ENCODE measurements at places on chromosomes 4 and X.

DNA sequence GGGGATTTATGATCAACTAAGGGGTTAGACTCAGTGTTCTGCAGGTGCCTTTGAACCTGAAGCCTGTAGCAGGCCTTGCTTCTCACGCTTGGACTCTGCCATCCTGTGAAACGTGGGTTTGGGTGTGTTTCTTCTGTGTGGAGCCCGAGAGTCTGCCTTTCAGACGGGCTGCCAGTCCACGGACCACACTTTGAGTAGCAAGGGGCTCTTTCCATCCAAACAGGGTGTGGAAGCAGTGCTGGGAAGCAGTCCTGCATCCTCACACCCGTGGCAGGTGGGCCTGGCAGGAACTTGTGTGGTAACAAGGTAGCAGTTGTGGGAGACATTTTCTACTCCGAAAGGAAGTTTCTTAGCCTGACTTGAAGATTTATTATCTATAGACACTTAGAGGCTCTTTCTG is 22.7 kb downstream of the RGS12 start:
- no peak for DNase-seq

- no peak for DNase-seq
Observed at GRCh38 chr4:72313121-72313520, 255.9 kb downstream of the ADAMTS3 start.

DNA sequence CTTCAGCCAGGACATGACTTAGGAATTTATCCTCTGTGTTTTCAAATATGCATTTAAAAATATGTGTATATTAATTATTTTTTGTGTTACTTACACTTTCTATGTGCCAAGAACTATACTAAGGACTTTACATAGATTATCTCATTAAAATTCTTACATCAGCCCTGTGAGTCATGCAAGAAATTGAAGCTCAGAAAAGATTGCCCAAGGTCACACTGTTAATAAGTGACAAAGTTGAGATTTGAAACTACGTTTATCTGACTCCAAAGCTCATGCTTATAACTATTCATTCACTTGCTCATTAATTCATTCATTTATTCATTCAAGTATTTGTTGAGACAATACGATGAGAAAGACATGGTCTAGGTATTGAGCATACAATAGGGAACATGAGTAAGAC is 62.9 kb upstream of the CHRDL1 start:
- DNase-seq: no peak

GRCh38 chr4:7852568-7853185 is 87.0 kb downstream of the AFAP1 start:
- peak; percentile 20 for DNase-seq

GRCh38 chrX:130118441-130119311 is 8.4 kb upstream of the ELF4 start:
- DNase-seq: peak; percentile 43

- no peak for DNase-seq
Observed at GRCh38 chr4:150717952-150718351, 136.0 kb downstream of the MAB21L2 start.

- no peak for DNase-seq
Observed at GRCh38 chrX:24471808-24472207, 6.7 kb downstream of the PDK3 start.

GRCh38 chrX:68550193-68550592 is 51.3 kb downstream of the YIPF6 start:
- no peak for DNase-seq

- no peak for DNase-seq
Observed at GRCh38 chrX:55480390-55481062, 9.1 kb downstream of the USP51 start.

- DNase-seq: no peak
Observed at GRCh38 chr4:133574248-133574647, 425.2 kb downstream of the PCDH10 start.

GRCh38 chr4:104592183-104592582 is 97.5 kb upstream of the CXXC4 start:
- DNase-seq: no peak

GRCh38 chrX:107775734-107776511 is at the start of gene TSC22D3:
TSS of gene TSC22D3 (minus strand) at chrX:107775787. CDS start at chrX:107775419, 368 bp downstream.
- DNase-seq: peak; percentile 60

- DNase-seq: no peak
Observed at GRCh38 chr4:113901994-113902787, 77.3 kb downstream of the ARSJ start.

- no peak for DNase-seq
Observed at GRCh38 chrX:30312858-30313257, 3.7 kb upstream of the NR0B1 start.

- DNase-seq: no peak
Observed at GRCh38 chr4:24689212-24689611, 104.9 kb upstream of the DHX15 start.

DNA sequence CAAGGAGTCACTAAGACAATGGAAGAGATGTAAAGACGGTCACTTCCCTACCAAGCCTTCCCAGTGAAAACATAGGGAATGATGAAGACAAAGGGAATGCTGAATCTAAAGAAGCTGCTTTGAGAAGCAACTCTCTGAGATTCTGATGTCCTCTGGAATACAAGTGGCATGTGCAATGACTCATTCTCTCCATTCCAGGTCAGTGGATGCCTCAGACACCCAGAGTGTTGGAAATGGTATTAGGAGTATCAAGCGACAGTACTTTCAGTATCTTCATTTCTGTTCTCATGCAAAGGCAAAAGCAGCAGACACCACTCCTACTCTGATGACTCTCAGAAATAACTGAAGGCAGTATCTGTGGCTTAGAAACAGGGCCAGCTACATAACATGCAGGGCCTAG is 102.6 kb downstream of the FSTL5 start:
- DNase-seq: no peak

GRCh38 chrX:9953396-9953795 is 13.8 kb upstream of the CLDN34 start:
- no peak for DNase-seq

GRCh38 chr4:126004941-126005340 is 690.2 kb downstream of the FAT4 start:
- DNase-seq: no peak

DNA sequence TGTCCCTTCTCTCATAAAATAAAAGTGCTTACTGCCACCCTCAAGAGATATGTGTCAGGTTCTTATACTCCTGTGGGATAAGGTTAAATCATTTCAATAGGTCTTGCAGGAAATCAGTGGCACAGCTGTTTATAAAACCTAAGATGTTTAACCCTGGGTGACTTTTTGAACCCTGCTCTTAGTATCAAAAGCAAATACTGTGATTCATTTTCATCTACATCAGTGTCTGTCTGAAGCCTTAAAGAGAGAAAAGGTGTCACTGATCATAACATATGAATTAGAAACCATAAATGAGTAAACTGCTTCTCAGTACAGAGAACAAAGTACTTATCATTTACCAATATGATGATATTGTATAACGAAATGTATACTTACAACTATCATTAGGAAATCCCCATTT is 59.0 kb downstream of the CCSER1 start:
- no peak for DNase-seq

- no peak for DNase-seq
Observed at GRCh38 chrX:48924270-48924669, 5.4 kb upstream of the PIM2 start.

DNA sequence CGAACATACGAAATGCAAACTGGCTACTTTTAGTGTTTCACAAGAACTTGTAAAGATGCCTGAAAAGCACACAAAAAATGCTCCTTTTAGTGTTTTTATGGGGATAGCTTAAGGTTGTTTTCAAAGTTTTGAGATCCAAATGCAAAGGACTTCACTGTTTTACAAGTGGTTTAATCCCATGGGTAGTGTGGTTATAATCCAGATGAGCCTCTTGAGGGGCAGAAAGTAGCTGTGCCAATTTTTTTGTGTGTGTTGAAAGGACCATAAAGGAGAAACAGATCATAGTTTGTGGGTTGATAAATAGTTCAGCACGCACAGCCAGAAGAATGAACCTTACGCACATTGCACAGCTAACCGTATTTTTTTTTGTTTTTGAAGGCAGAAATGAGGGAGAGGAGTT is 126.9 kb upstream of the GIMD1 start:
- no peak for DNase-seq

GRCh38 chrX:123155327-123155726 is 28.8 kb upstream of the GRIA3 start:
- no peak for DNase-seq

- no peak for DNase-seq
Observed at GRCh38 chrX:152908486-152908885, 10.6 kb downstream of the ZNF185 start.

DNA sequence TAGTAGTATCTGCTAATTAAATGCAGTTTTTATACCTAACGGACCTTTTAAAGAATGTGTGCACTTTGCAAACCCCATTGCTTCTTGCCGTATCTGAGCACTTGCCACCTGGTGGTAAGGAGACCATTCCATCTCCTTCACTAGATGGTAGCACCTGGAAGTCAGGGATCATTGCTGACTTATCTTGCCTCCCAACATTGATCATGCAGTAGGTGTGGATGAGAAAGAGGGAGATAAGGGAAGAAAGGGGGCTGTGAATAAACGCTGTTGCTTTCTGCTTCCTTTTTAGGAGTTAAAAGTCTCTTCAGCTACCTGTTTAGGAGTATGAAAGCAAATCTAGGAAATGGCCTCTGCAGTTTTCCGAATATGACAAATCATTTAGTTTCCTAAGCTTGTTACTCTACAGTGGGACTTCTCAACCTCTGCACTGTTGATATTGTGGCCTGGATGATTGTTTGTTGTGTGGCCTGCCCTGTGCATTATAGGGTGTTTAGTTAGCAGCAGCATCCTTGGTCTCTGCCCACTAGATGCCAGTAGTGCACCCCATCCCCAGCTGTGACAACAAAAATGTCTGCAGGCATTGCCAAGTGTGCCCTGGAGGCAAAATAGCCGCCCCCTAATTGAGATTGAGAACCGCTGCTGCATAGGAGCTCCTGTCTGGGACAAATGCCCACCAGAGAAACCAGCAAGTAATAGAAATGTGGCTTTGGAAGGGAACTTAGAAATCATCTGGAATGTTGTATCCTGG is 38.8 kb downstream of the GAB1 start:
- peak; percentile 74 for DNase-seq

DNA sequence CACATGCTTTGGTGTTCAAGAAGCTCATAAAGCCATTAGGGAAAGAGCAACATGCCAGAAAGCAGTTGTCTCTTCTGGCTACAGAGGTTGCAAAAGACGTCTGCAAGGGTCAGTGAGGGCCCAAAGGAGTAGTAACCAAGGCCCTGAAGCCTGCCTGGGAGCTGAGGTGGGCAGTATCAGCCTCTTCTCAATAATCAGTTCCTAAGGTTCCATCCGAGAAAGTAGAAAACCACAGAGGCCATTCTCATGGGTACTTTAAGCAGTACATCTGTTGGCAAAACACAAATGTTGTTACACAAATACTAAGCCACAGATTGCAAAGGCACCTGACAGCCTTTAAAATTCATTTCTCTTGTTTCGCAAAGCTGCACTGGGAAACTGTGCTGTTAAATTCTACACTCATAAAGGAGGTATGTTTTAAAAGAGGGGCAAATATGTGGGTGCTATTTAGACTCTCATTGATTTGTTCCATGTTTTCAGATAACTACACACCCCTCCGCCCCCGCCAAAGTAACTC is 37.7 kb downstream of the MECP2 start:
- no peak for DNase-seq

DNA sequence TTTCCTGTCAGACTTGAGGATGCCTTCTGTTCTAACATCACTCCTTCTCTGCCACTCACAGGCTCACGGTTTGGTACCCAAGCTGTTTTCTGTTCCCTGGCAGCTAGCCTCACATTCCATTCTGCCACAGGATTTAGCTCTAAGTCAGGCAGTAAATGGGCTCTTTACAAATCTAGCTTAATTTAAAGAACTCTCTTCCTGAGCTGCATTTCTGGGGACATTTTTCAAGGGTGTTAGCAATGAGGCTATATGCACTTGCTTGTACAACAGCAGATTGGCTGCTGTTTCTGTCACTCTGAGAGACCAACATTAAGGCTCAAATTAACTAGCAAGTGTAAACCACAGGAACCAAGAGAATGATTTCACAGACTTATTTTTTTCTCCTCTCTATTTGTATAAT is 337.8 kb upstream of the NOCT start:
- peak; percentile 44 for DNase-seq

GRCh38 chr4:46073778-46074177 is 50.1 kb downstream of the GABRG1 start:
- no peak for DNase-seq

DNA sequence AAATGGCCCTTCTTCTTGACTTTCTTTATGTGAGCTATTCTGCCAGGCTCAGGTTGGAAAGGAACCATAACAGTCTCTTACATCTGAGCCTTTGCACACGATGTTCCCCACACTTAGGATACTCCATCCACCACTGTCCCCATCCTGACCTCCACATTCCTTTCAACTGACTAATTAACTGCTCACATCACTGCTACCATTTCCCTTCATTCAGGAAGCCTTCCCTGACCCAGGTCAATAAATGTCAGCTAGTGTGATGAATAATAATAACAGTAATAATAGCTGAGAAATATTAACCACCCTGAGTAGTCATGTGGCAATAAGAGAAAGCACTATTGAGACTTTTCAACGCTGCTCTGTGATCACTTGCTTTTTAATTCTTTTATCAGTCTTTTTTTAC is 291.7 kb downstream of the KCNIP4 start:
- DNase-seq: no peak

DNA sequence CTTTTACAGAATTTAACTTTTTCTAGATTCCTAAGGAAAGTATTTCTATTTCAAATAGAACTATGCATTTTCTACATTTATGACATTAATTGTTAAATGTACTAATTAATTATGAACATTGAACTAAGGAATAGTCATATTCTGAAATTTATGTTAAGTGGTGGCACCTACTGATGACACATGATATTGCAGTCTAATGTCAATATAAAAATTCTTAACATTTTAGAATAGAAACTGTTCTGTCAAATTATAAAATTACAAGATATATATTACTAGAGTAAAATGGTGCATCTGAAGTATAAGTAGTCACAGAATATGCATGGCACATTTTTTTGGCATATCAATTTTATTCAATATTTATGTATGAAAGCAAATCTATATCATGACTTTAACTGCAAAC is 40.2 kb upstream of the NDNF start:
- no peak for DNase-seq

GRCh38 chr4:84507941-84508340 is 8.8 kb upstream of the NKX6-1 start:
- no peak for DNase-seq

DNA sequence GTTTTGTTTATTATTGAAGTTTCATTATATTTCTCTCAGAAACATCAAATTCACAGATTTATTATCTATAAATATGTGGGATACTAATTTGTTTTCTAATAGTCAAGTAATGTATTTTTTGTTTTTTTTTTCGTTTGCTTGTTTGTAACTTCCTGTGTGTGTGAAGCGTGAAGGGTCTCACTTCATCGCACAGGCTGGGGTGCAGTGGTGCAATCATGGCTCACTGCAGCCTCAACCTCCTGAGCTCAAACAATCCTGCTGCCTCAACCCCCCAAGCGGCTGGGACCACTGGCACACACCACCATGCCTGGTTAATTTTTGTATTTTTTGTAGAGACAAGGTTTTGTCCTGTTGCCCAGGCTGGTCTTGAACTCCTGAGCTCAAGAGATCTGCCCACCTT is 55.1 kb downstream of the SH3RF1 start:
- DNase-seq: peak; percentile 63

DNA sequence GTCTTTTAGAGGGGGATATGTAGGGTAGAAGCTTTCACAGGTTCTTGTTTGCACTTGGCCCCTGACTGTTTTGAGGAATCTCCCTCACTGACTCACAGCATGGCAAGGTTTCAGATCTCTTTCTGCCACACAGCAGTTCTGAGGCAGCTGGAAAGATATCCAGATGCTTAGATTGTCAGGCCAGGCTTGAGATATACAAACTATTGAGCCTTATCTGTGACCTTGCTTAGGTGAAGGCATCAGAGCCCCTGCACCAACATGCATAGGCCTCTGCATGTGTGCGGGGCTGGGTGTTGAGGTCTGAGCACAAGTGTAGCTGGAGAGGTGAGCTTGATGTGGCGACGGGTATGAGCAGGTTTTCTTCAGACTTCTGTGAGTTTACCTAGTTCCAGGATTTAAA is 80.9 kb upstream of the MSANTD1 start:
- DNase-seq: no peak
